SK-N-SH treated with all-trans-retinoic acid at 6 μM for 48 hours (cell line): ENCODE measurements at places on chromosomes 5 and 9.

- ATAC-seq, result no peak
These were observed 15.9 kb downstream of the RFX3 start for GRCh38 chr9:3509926-3510325.

- ATAC-seq, result no peak
These were observed 1290.2 kb upstream of the WWC1 start for GRCh38 chr5:167001246-167001645.

DNA sequence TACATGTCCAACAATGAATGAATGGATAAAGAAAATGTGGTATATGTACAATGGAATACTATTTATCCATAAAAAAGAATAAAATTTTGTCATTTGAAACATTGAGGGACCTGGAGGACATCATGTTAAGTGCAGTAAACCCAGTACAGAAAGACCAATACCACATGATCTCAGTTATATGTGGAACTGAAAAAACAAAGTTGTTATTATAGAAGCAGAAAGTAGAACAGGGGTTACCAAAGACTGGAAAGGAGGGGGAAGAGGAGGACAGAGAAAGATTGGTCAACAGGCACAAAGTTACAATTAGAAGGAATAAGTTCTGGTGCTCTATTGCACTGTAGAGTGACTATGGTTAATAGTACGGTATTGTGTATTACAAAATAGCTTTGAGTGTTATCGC, 233.8 kb downstream of the SEMA6A start:
- ATAC-seq, result no peak

GRCh38 chr5:133992429-133993155, 12.2 kb downstream of the VDAC1 start:
- no peak for ATAC-seq

- peak; percentile 31 for ATAC-seq
These were observed 68.1 kb downstream of the ARHGEF28 start for GRCh38 chr5:73694089-73694488.

GRCh38 chr9:130635721-130636647, 28.4 kb upstream of the PRDM12 start:
- ATAC-seq, result no peak

DNA sequence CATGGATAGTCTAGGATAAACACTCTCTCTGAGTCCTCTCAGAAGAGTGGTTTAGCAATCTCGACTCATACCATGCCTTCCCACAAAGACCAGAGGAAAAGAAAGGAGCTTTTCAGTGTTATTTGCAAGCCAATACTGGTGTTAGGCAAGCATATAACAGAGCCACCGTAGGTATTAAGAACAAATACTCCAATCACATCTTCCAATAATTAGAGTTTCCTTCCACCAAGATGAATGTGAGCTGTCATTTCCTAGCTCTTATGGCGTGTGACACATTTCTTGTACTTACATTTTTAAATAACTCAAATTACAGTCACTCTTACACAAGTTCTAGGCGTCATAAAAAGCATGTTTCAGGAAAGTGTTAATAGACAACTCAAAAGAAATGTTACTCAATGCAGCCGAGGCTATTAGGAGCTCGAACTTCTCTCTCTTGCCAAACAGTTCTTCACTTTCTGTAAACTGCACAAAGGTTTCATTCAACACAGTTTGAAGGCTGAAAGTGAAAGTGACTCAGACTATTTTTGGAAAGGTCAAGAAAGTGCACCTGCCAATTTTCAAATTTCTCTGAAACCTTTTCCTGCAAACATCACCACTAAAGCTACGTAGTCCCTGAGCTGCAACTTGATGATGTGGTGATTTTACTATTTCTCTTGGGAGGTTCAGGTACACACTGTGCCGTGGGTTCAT, 153.8 kb downstream of the AUH start:
- ATAC-seq, result no peak

- peak; percentile 19 for ATAC-seq
These were observed 743 bp downstream of the NR3C1 start for GRCh38 chr5:143402553-143403333.

- no peak for ATAC-seq
These were observed 160.6 kb downstream of the COL23A1 start for GRCh38 chr5:178429491-178430185.

- ATAC-seq, result no peak
These were observed 148.9 kb downstream of the GCNT1 start for GRCh38 chr9:76607730-76608436.

DNA sequence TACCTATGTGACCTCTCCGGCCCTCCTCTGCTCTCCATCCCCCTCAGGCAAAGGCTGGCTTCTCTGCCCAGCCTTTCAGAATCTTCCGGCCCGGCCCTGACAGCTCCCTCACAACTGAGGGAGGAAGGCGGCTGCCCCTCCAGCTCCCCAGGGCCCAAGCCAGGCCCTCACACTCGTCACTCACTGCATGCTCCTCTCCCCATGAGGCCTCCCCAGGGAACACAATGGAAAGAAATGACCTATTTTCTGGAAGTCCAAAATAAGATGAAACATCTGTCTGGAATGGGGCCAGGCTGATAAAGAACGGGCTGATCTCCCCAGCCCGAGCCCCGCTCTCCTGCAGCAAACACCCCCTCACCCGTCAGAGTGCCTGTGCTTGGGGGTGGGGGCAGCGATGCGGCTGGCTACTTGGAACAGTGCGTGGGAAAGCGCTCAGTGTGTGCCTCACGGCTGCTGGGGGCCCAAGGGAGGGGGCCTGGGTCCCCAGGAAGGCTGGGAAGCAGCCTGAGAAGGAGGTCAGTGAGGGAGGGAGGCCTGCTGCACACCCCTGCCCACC, 11.3 kb downstream of the PDGFRB start:
- no peak; the same call in 1 of the 3 replicates for ATAC-seq
